Endodermal cell (in vitro differentiated cells): ENCODE measurements at places on chromosomes 6 and 20. TPM values are rescaled to one million over a fixed set of nuclear protein-coding genes. Genes with fewer than 3 reads are reported as not detected.

DNA sequence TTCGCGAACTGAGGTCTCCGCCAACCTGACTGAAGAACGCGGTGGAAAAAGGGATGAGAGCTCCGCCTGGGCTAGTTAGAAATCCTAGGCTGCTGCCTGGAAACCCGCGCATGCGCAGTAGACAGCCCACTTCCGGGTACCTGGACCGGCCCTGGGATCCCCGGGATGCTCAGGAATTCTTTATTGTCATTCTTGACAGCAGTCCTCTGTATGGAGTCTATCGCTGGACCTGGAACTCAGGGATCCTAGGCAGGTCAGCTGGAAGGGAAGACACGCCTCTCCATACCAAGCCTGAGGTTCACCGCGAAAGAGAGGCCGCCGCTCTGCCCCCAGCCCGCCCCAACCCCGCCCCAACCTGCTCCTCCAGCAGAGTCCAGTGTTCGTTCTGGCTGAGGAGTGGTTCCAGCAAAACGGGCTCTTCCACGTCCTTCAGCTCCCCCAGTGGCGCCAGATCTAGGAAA is 1379.2 kb upstream of the DEFB115 start:
- no peaks in the 10 kb centered on the region for H3K4me1 ChIP-seq
- no peak overlapping the region for H3K4me3 ChIP-seq
- no peak overlapping the region for H3K27ac ChIP-seq
- H3K36me3 ChIP-seq, result no peaks in the 10 kb centered on the region
- H3K27me3 ChIP-seq, result no peaks in the 10 kb centered on the region

- H3K27ac ChIP-seq, result no peak overlapping the region
- no peak for DNase-seq
- H3K27me3 ChIP-seq, result no peaks in the 10 kb centered on the region
- no peaks in the 10 kb centered on the region for H3K4me1 ChIP-seq
- H3K4me3 ChIP-seq, result no peak overlapping the region
These were observed 444.2 kb downstream of the HTR1B start for GRCh38 chr6:77019081-77019480.

- DNase-seq, result peak; percentile 64
- H3K4me1 ChIP-seq, result peaks cover 4% of the 10 kb centered on the region
- H3K4me3 ChIP-seq, result no peak overlapping the region
- no peaks in the 10 kb centered on the region for H3K36me3 ChIP-seq
- peak overlapping the region; percentile 77 for H3K27ac ChIP-seq
These were observed 166.2 kb downstream of the SCML4 start for GRCh38 chr6:107657755-107658461.

DNA sequence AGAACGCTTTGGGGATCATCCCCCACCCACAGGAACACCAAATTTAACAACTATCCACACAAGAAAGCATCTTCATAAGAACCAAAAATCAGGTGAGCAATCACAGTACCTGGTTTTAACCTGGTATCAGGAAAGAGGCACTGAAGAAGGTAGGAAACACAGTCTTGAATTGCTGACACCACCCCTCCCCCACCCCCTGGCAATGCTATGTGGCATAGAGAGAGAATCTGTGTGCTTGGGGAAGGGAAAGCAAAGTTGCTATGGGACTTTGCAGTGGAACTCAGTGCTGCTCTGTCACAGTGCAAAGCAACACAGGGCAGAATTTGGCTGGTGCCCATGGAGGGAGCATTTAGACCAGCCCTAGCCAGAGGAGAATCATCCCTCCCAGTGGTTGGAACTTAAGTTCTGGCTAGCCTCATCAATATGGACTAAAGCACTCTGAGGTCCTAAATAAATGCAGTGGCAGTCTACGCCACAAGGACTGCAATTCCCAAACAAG is 565.5 kb downstream of the EPM2A start:
- H3K27me3 ChIP-seq, result no peaks in the 10 kb centered on the region
- H3K4me3 ChIP-seq, result no peak overlapping the region
- H3K36me3 ChIP-seq, result no peaks in the 10 kb centered on the region
- DNase-seq, result peak; percentile 67

DNA sequence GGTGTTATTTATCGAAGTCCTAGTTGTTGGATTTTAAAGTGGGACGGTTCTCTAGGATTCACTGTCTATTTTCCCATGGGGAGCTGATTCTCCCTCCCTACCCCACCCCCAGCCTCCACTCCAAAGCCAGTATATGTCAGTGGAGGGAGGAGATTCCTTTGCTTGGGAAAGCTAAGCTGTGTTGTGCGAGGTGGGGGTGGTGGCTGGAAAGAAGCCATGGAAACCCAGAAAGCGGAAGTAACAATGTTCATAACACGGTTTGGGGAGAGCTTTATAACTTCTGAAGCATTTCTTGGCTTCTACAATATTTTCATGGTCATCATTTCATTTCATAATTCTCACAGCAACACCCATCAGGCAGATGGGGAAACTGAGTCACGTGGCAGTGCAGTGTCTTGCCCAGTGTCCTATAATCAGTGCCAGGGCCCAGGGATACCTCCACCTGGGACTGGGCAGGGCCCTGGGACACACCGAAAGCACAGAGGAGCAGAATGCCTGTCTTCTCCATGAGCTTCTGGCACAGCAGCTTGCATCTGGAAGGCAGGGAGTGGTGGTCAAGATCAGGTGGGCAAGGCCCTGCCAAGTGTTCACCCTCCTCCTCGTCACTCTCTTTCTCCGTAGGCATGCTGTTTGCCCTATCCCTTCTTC is 4.5 kb downstream of the SUN5 start:
- no peak for DNase-seq
- no peak overlapping the region for H3K27ac ChIP-seq
- H3K36me3 ChIP-seq, result no peaks in the 10 kb centered on the region
- no peaks in the 10 kb centered on the region for H3K27me3 ChIP-seq
- H3K4me1 ChIP-seq, result peaks cover 3% of the 10 kb centered on the region

- peaks cover 5% of the 10 kb centered on the region for H3K4me1 ChIP-seq
- no peaks in the 10 kb centered on the region for H3K27me3 ChIP-seq
- no peak overlapping the region for H3K27ac ChIP-seq
These were observed 24.3 kb downstream of the SCAF8 start for GRCh38 chr6:154757352-154758050.

DNA sequence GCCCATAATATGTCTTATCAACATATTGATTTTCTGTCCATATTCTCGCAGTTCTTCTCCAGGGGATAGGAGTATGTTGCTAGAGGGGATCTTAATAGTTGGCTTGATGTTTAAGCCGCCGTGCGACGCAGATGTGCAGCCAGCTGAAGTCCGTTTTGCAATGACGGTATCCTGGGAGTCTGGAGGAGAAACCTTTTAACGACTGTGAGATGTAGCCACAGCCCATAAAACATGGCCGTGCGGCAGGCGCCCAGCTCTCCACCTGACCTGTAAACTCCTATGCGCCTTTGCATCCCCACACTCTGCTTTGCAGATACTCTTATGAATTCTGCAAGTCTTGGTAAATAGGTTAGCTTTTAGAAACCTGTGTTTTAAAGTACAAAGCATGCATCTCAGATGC is 36.9 kb downstream of the BMP6 start:
- no peaks in the 10 kb centered on the region for H3K4me1 ChIP-seq
- no peak overlapping the region for H3K27ac ChIP-seq
- no peak overlapping the region for H3K4me3 ChIP-seq

GRCh38 chr6:167722634-167723309 is 103.9 kb upstream of the AFDN start:
- no peaks in the 10 kb centered on the region for H3K36me3 ChIP-seq
- H3K4me1 ChIP-seq, result no peaks in the 10 kb centered on the region
- H3K27me3 ChIP-seq, result no peaks in the 10 kb centered on the region
- H3K27ac ChIP-seq, result no peak overlapping the region

- H3K36me3 ChIP-seq, result no peaks in the 10 kb centered on the region
- H3K4me3 ChIP-seq, result no peak overlapping the region
- no peak for DNase-seq
- H3K27me3 ChIP-seq, result no peaks in the 10 kb centered on the region
- H3K27ac ChIP-seq, result no peak overlapping the region
These were observed 232.1 kb downstream of the PREX1 start for GRCh38 chr20:48595495-48596333.

- peak overlapping the region; percentile 100 for H3K27ac ChIP-seq
- no peak overlapping the region for H3K4me3 ChIP-seq
- H3K4me1 ChIP-seq, result peaks cover 6% of the 10 kb centered on the region
- DNase-seq, result no peak
- no peaks in the 10 kb centered on the region for H3K27me3 ChIP-seq
These were observed 27.4 kb downstream of the PMEPA1 start for GRCh38 chr20:57682184-57683101.

DNA sequence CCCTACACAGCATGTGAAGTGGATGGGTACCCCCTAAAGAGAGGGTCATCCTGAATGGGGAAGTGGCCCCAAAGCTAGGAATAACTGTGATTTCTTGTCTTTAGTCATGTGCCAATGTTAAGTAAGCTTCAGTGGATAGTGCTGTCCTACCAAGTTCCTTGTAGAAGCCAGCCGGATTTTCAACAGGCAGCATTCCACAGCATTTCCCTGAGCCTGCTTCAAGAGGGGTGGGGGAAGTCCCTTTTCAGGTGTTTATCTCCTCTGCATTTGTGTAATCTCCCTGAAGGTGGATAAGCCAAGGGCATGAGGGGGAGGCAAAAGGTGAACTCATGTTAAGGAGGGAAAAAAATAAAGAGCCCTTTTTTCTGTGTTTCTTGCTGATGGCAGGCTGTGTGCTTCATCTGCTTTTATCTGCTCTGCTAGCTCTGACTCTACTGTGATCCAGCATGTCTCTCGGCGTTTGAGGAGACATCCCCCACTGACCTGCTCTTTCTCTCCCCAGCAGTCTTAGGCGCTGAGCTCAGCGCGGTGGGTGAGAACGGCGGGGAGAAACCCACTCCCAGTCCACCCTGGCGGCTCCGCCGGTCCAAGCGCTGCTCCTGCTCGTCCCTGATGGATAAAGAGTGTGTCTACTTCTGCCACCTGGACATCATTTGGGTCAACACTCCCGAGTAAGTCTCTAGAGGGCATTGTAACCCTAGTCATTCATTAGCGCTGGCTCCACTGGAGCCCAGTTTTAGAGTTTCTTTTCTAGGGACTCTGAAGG is 1.9 kb downstream of the EDN1 start:
- H3K4me3 ChIP-seq, result peak overlapping the region; percentile 56
- peaks cover 52% of the 10 kb centered on the region for H3K27me3 ChIP-seq
- H3K36me3 ChIP-seq, result no peaks in the 10 kb centered on the region

- no peaks in the 10 kb centered on the region for H3K4me1 ChIP-seq
- no peaks in the 10 kb centered on the region for H3K27me3 ChIP-seq
- no peak overlapping the region for H3K27ac ChIP-seq
- no peak for DNase-seq
- peaks cover 18% of the 10 kb centered on the region for H3K36me3 ChIP-seq
- H3K4me3 ChIP-seq, result peak overlapping the region; percentile 11
These were observed 48.4 kb upstream of the SLC35D3 start for GRCh38 chr6:136873748-136874147.

GRCh38 chr20:36094497-36094896 is 60.0 kb upstream of the EPB41L1 start:
- H3K36me3 ChIP-seq, result no peaks in the 10 kb centered on the region
- H3K27me3 ChIP-seq, result peaks cover 46% of the 10 kb centered on the region
- DNase-seq, result peak; percentile 64
- H3K27ac ChIP-seq, result no peak overlapping the region

DNA sequence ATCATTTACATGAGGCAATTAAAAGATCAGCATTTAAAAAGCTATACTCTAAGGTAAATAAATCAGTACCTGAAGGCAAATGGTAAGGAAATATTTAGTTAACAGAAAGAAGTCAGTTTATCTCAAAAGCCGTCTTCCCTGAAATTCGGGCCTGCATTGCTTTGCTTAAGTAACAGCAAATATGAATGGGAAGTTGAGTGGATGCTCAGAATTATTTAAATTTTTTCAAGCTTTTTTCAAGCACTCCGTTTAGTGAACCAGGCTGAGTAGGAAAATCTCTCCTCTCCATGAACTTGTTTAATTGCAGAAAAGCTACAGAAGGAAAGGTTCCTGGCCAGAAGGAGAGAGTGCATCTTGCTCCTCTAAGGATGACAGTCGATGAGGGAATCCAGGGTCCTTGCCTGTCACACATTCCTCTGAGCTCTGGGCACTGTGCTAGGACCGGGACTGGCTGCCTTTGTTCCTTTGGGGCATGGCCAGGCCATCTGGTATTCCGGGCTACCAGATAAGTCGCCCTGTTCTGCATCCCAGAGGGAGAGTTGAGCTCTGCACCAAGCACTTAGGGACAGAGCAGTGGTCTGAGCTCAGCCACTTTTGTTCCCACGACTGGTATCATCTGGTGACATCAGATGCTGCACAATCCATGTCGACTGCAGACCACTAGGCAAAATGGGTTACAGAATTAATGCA is 77.6 kb downstream of the RIN2 start:
- DNase-seq, result peak; percentile 55
- H3K27ac ChIP-seq, result no peak overlapping the region
- H3K36me3 ChIP-seq, result no peaks in the 10 kb centered on the region
- H3K4me1 ChIP-seq, result no peaks in the 10 kb centered on the region
- no peaks in the 10 kb centered on the region for H3K27me3 ChIP-seq

DNA sequence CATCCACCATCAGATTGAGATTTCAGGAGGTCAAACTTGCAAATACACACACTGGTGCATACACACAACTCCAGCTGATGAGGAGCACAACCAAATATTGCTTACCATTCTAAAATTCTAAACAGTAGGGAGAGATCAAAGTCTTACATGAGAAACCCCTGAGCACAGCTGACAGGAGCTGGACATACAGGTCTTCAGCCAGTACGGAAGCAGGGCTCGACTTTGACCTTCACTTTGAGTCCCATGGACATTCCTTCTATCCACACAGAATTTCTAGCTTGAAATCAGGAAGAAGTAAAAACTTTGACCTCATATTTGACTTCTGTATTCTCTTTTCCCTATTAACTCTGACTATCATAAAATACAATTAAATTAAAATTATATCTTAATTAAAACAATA is 90.2 kb downstream of the PRKN start:
- H3K4me1 ChIP-seq, result peaks cover 3% of the 10 kb centered on the region
- no peaks in the 10 kb centered on the region for H3K36me3 ChIP-seq
- H3K27me3 ChIP-seq, result peaks cover 14% of the 10 kb centered on the region

DNA sequence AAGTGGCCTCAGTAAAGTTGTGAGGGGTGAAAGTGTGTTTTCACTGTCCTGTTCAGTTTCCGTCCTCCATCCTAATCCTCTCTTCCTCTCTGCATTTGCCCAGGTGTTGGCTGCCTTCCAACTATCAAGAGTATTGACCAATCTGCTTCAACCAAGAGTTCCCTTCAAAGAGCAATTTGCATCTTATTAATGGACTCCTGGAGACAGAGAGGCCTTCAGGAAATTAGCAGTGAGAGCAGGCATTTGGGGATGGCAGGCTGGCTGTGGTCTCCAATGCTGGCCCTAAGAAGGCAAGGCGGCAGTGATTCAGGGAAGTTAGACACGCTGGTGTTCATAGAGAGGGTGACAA is 77.2 kb downstream of the GPR6 start:
- H3K27ac ChIP-seq, result no peak overlapping the region
- H3K4me3 ChIP-seq, result no peak overlapping the region
- H3K27me3 ChIP-seq, result peaks cover 12% of the 10 kb centered on the region
- peak; percentile 46 for DNase-seq
- H3K4me1 ChIP-seq, result peaks cover 5% of the 10 kb centered on the region

ASIP gene
- total RNA-seq, result not detected in 3 replicates

ZNF391 gene
- total RNA-seq, result 8.1 to 9.6 TPM (median 9.2 TPM) in 3 replicates

PMEPA1 gene
- 18.8 to 85.2 TPM (median 21.8 TPM) in 3 replicates for total RNA-seq

CDH26 gene
- 2.0 and 2.7 TPM in 2 replicates for total RNA-seq

FOXF2 gene
- total RNA-seq, result 0.19 TPM in 1 of 3 replicates, not detected in the others

RBPJL gene
- total RNA-seq, result not detected in 2 replicates
